ENCODE measurements at places on chromosomes 5 and 9. TPM values are rescaled to one million over a fixed set of nuclear protein-coding genes. Genes with fewer than 3 reads are reported as not detected.

GRCh38 chr5:117889596-117889995 lies 1098.8 kb downstream of the DTWD2 start:
- DNase-seq = no peak

- peak; percentile 14 for DNase-seq
Observed at GRCh38 chr5:127441799-127442484, 75.5 kb upstream of the PRRC1 start.

- DNase-seq = no peak
Observed at GRCh38 chr5:7012057-7012456, 298.8 kb downstream of the TENT4A start.

Gene CCNJL
- total RNA-seq = 3.2 TPM

- peak; percentile 47 for DNase-seq
Observed at GRCh38 chr9:16866587-16866986, 3.9 kb downstream of the BNC2 start.

GRCh38 chr5:28743025-28743715 lies 1704.8 kb upstream of the CDH9 start:
- no peak for DNase-seq

Gene POU5F2
- 4.9 TPM for total RNA-seq

GRCh38 chr9:129282272-129282671 lies 104.2 kb upstream of the IER5L start:
- no peak for DNase-seq

- no peak for DNase-seq
Observed at GRCh38 chr9:107685901-107686300, 196.3 kb upstream of the KLF4 start.

Gene FOXD4
- total RNA-seq = 0.10 TPM

DNA sequence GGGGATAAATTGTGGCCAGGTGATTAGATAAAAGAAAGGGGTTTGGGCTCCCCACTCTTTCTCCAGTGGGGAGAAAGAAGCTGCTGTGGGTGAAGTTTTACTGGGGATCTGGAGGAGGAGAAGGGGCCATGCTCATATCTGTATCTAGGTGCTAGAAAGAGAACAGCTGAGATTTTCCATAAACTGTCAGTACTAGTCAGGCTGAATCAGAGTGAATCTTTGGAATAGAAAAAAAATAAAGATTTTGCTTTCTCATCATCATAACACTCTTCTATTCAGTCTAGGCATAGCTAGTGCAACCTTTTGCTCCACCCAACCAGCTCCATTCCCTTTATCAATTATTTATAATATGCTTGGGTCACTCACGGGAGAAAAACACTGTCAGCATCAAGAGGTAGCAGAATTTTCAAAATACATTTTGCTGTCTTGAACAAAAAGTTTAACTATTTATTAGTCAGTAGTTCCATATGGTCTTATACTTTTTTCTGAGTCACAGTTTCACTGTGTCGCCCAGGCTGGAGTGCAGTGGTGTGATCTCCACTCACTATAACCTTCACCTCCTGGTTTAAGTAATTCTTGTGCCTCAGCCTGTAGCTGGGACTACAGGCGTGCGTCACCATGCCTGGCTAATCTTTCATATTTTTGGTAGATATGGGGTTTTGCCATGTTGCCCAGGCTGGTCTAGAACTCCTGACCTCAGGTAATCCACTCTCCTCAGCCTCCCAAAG lies 21.3 kb upstream of the ERMP1 start:
- no peak for DNase-seq

GRCh38 chr5:68529581-68529980 lies 314.0 kb downstream of the PIK3R1 start:
- DNase-seq = peak; percentile 74

DNA sequence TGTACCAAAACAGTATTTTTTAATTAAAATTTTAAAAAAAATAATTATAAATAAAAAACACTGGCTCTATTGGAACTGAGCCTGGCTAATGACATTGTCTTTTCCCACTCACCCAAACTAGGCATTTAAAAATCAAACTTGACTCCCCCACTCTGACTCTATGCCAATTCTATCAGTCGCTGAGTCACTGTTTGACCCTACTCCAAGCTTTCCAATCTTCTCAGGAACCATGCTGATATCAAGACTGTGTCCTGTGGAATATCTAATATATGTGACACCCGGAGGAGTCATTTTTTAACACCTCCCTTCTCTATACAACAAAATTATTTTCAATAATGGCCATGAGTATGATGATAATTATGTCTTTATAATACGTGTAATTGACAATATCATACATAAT lies 171.6 kb upstream of the RASEF start:
- no peak for DNase-seq

- no peak for DNase-seq
Observed at GRCh38 chr9:92503156-92503555, 20.9 kb upstream of the ASPN start.

DNA sequence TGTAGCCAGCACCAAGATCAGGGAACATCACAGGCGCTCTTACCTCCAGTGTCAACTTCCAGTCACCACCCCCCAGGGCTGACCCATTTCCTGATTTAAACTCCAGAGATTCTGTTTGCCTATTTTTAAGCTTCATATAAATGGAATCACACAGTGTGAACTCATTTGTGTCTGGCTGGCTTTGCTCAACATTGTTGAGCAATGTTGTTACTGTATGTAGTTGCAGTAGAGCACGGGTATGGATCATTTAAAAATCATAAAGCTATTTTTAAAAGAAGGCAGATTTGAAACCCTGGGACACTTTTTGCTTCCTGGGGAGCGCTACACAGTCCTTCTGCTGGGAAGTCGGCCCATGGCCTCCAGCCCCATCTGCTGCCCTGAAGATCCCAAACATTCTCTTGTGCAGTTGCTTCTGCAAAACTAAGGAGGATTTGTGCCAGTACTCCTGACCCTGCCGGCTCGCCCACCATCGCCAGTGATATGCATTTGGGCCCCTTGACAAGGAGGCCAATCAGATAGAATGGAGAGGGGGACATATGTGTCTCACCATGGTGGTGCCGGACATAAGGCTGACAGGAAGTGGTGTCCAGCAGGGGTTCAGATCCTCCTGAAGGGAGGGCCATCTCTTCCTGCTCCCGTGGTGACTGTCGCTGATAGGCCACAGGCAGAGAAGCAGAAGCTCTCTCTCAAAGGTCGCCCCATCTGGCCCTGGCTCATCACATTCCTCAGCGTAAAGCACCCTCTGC lies 13.3 kb downstream of the DCANP1 start:
- peak; percentile 63 for DNase-seq

DNA sequence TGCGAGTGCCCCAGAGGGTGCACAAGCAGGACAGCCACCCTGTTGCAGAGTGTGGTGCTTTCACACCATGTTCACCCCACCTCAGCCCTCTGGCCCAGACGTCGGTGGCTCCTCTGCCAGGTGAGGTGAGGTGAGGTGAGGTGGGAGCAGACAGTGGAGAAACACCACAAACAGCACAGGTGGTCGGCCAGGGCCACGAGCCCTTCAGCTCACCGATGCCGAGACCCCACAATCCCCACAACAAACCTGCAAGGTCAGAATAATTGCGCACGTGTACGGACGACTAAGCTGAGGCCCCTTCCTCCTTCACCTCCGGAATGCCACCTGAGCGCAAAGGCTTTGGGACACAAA lies 10.5 kb downstream of the BRD3 start:
- DNase-seq = no peak

GRCh38 chr5:163878490-163878889 lies 373.1 kb downstream of the MAT2B start:
- no peak for DNase-seq

DNA sequence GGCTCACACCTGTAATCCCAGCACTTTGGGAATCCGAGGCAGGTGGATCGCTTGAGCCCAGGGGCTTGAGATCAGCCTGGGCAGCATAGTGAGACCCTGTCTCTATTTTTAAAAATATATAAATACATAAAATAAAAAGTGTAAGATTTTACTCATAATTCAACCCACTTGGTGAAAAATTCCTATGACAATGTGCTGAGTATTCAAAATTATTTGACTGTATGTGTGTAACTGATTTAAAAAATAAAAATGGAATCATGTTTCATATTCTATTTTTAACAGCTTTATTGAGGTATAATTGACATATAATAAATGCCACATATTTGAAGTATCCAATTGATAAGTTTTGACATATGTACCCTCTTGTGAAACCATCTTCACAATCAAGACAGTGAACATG lies 22.8 kb downstream of the GM2A start:
- no peak for DNase-seq

DNA sequence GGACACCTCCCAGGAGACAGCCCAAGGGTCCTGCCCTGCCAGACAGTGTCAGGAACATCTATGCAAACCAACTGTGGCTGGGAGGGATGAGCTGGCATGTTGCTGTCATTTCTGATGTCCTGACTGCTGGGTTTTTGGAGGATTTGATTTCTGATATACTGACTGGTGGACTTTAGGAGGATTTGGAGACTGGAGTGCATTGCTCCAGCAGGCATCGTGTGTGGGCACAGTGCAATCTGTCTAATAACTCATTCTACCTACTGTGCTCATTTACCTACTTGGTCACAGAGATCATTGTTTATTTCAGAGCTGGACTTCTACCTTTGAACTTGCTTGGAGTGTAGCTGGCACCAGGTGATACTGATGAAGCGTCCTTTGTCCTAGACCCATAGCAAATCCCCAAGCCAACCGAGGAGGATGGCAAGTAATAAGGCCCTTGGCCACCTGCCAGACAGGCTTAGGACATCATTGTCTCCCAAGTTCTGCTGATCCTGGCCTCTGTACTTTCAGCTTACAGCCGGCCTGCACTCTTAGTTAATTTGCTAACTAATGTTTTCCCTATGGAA lies 124.3 kb upstream of the ICE1 start:
- no peak for DNase-seq

Gene CDH9
- not detected for total RNA-seq

- no peak for DNase-seq
Observed at GRCh38 chr5:95284572-95285408, at the start of gene MCTP1. TSS of gene MCTP1 (minus strand) at chr5:95285094.

GRCh38 chr9:110440796-110441195 lies 103.1 kb upstream of the TXNDC8 start:
- no peak for DNase-seq

Gene PCDHGA8
- 3.3 TPM for total RNA-seq

GRCh38 chr5:134949316-134949715 lies 18.4 kb upstream of the CATSPER3 start:
- DNase-seq = no peak

DNA sequence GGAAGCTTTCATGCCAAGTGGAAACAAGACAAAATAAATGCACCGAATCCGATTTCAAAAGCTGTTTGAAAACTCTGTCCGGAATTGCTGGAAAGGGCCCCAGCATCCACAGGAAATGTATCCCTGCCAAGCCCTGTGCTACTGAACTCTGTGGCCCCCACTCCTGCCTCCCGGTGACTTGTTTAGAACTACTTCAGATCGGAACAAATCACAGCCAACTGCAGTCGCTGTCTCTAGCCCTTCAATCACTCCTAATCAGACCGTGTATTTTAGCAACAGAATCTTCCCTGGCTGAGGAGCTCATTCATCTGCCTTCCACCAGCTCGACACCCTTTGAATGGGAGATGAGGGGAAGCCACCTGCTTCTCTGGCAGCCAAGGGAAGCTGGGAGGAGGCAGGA lies 94.1 kb downstream of the KCNIP1 start:
- peak; percentile 28 for DNase-seq

- peak; percentile 56 for DNase-seq
Observed at GRCh38 chr9:115118879-115119218, 892 bp upstream of the TNC start.

Gene SLC34A3
- not detected for total RNA-seq

DNA sequence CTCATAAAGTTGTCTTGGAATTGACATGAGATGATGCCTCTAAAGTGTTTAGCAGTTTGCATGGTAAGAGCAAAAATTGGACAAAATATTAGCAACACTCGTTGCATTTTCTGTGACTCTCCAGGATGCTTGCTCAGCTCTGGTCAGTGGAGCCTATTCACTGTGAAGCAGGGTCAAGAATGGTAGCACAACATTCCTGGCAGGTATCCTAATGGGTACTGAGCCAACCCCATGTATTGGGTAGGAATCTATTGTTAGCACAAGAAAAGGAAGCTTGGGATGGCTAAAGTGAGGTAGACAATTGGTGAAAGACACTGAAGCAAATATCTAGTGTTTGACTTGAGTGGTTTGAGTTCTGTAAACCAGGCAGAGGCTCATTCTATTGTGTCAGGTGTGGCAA lies 10.4 kb upstream of the ACTBL2 start:
- no peak for DNase-seq

DNA sequence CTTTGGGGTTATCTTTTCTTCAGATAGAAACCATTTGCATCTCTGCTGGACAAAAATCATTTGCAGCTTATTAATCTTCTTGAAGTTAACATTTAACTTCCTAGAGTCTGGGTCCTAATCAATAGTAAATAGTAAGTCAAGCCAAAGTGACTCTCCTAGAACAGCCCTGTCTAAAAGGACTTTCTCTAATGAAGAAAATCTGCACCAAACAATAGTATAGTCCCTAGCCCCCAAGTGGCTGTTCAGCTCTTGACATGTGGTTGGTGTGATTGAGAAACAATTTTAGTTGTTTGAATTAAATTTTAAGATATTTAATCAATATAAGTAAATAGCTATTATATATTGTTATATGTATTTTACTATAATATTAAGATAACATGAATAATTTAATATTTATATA lies 64.6 kb upstream of the SHB start:
- DNase-seq = no peak

DNA sequence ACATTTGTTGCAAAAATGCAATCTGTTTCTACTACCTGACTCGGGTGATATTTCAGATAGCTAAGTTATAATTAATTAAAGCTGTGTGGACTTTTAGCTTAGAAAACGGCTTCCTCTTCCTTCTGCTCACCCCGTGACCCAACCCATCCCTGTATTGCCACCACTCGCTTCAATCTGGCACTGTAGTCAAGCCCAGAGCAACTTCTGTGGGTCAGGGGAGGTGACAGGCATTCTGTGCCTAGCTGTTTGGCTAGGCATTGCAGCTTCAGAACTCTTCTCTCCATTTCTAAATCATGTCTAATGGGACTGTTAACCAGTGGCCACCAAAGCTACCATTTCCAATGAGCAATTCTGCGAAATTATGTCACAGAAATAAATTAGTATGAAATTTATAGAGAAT lies 179.7 kb upstream of the TLX3 start:
- DNase-seq = no peak

DNA sequence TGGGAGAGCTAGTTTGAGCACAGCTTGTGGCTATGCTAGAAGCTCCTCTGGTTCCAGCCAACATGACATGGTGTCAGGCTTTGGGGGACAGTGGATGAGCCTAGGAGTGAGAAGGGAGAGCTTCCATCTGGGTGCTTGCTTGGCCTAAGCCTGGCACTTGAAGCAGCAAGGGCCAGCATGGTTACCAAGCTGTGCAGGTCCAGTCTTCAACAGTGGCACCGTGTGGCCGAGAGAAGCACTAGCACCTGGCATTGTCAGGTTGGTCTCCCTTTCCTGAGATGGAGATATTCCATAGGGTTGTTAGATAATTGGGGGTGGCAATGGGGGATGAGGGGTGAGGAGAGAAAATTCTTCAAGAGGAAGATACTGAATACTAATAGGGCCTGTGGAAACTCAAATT lies 261.9 kb downstream of the PBX3 start:
- no peak for DNase-seq

Gene SLC28A3
- total RNA-seq = 4.9 TPM

Gene IFNA2
- not detected for total RNA-seq

Gene WDR31
- 2.3 TPM for total RNA-seq

Gene SEMA4D
- total RNA-seq = 13.1 TPM

- DNase-seq = no peak
Observed at GRCh38 chr5:64569858-64570257, 64.0 kb downstream of the RGS7BP start.
